ENCODE measurements at places on chromosomes 2 and 18. TPM values are rescaled to one million over a fixed set of nuclear protein-coding genes. Genes with fewer than 3 reads are reported as not detected.

The CYTIP gene
- 1.2 TPM for polyA plus RNA-seq

The ITPRIPL1 gene
- polyA plus RNA-seq, result 3.3 TPM

The CLHC1 gene
- 6.4 TPM for polyA plus RNA-seq

The CXCR4 gene
- polyA plus RNA-seq, result 29.5 TPM

The MAB21L4 gene
- not detected for polyA plus RNA-seq

The CAPG gene
- 48.5 TPM for polyA plus RNA-seq

The MYOM1 gene
- polyA plus RNA-seq, result 579 TPM

The CHST10 gene
- 16.4 TPM for polyA plus RNA-seq

The CNNM3 gene
- polyA plus RNA-seq, result 16.1 TPM

The ABCB11 gene
- 0.12 TPM for polyA plus RNA-seq

The SRD5A2 gene
- 0.02 TPM for polyA plus RNA-seq

The FEV gene
- 0.16 TPM for polyA plus RNA-seq

GRCh38 chr2:103135679-103136078 lies 373.8 kb downstream of the TMEM182 start:
- no peak for DNase-seq

- DNase-seq, result no peak
Measured at GRCh38 chr2:196391149-196391479, 219.7 kb upstream of the STK17B start.

DNA sequence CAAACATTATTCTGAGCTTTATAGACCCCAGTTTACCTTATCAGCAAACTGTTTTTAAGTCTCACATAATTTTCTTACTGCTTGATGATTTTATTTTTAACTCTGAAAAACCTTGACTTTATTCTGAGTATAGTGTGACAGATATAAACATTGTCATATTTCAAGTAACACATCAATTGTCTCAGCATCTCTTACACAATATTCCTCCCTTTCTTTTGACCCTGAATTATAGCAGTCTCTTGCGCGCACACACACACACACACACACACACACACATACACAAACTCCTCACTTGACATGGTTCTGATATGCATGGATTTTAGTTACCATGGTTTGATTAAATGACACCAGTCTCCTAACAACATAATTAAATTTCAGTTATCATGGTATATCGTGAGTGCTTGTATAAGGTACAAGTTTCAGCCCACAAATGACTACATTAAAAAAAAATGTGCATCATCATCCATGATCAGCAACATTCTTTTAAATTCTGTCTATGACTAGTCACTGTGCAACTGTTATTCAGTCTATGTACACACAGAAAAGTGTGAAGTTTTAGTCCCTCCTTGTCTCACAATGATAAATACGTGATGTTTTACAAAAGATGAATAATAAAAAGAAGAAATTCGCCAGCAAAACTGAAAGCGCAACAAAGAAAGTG lies 39.5 kb upstream of the TACR1 start:
- DNase-seq, result no peak

- DNase-seq, result no peak
Measured at GRCh38 chr2:207418419-207418818, 111.3 kb upstream of the CREB1 start.

DNA sequence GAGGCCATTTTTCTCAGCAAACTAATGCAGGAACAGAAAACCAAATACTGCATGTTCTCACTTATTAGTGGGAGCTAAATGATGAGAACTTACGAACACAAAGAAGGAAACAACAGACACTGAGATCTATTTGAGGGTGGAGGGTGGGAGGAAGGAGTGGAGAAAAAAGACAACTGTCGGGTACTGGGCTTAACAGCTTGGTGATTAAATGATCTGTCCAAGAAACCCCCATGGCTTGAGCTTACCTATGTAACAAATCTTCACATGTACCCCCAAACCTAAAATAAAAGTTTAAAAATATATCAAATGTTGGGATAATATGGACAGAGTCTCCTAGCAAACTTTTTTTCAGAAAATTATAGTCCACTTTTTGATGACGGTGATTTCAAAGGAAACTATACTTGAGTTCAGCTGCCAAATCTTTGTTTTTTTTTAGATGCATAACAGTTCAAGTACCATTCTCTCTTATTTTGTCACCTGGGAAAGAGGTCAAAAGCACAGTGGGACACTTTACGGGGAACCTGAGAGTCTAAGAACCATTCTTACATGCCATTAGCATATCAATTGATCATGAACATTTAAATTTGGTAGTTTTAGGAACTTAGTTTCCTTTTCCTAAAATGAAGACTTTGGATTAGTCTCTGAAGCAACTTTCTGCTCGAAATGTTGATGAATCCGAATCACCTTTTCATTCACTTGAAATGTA lies 835.0 kb downstream of the NRXN1 start:
- DNase-seq, result no peak

- DNase-seq, result peak; percentile 91
Measured at GRCh38 chr2:224983712-224984554, 58.3 kb downstream of the DOCK10 start.

DNA sequence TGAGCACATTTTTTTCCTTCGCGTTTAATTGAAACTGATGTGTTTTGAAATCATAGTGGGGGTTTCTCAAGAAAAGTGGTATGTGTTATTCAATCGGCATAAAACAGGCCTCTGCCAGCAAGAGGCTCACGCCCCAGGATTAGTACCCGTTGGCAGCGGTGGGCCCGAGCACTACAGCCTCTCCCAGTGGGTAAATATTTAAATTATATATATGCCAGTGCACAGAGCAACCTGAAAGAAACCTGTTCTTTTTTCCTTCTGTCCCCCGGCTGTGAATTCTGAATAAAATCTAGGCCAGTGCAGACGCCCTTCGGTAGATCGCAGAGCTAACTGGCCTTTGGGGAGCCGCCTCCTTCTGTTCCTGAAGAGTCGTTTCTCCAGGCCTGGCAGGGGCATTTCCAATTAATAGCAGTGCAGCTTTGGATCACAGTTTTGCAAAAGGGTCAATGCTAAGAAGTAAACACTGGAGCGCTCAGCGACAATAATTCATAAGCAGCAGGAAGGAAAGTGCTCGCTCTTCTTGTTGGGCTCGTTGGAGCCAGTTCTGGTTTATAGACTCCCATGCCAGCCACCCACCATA lies 202.8 kb upstream of the SALL3 start:
- DNase-seq, result no peak

DNA sequence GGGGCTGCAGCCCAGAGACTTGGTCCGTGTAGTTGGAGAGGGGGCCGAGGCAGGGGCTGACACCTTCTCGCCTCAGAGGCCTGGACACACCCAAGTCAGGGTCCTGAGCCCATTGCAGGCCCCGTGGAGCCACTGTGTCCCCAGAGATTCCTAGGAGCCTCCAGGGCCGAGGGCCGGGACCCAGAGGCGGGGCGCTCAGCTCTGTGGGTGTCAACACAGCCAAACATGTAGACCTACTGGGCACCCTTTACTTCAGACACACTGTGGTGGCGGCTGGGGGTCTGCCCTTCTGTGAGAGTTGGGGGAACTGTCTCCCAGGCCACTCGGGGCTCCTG lies 459 bp upstream of the ESPNL start:
- DNase-seq, result no peak

- DNase-seq, result no peak
Measured at GRCh38 chr2:190446750-190447516, 38.8 kb downstream of the MFSD6 start.

DNA sequence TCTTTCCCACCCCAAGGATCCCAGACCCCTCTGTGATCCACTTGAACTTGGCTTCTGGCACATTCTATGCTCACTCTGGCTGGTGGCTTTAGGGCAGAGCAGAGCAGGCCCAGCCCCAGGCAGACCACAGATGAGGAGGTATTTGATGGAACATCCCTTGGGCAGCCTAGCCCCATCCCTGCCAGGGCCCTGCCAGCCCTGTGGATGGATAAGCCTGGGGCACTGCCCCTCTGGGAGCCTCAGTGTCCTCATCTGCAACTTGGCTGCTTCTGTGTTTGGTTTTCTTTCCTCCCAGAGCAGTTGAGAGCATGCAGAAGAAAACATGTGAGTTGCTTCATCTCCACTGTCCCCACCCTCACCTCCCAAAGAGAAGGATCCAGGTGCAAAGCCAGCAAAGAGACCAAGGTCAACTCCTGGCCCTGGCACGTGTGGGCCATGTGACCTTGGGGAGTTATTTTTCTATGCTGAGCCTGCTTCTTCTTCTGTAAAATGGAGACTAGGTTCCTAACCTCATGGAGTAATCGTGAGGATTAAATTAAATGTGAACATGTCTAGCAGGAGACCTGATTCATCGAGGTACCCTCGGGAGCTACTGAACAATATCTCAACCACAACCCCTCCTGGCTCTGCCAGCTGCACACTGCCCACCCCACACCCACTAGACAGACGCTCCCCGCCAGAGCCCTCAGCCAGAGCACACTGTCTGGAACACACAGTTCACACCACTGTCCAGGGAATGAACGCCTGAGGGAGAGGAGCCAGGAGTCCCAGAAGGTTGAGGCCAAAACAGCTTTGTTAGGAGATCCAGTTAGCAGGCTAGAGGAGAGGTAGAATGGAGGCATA lies 14.6 kb upstream of the TNS1 start:
- DNase-seq, result no peak

- DNase-seq, result peak; percentile 95
Measured at GRCh38 chr2:180125245-180125962, 118.3 kb upstream of the CWC22 start.

GRCh38 chr2:88144914-88145497 lies 17.1 kb upstream of the FABP1 start:
- no peak for DNase-seq

GRCh38 chr2:152613235-152613634 lies 104.0 kb downstream of the PRPF40A start:
- DNase-seq, result no peak

GRCh38 chr2:170227507-170227947 lies 49.6 kb downstream of the MYO3B start:
- DNase-seq, result no peak

DNA sequence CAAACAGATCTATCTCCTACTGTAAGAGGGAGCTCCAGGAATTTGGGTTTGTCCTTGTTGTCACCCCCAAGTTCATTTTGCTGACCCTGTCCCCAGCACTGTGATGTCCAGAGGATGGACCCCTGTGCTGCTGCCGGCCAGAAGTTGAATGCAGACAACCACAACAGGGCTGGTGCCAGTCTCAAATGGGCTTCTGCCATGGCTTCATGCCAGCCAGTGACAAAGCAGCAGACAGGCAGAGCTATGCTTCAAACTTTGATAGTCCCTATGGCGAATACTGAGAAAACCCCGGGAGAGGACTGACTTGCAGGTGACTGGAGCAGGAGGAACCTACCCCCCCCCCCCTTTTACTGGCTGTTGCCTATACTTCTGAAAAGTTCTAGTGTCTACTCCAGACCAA lies 3.2 kb downstream of the SMAD7 start:
- DNase-seq, result peak; percentile 49

GRCh38 chr18:6557057-6557769 lies 142.5 kb upstream of the L3MBTL4 start:
- DNase-seq, result peak; percentile 59

DNA sequence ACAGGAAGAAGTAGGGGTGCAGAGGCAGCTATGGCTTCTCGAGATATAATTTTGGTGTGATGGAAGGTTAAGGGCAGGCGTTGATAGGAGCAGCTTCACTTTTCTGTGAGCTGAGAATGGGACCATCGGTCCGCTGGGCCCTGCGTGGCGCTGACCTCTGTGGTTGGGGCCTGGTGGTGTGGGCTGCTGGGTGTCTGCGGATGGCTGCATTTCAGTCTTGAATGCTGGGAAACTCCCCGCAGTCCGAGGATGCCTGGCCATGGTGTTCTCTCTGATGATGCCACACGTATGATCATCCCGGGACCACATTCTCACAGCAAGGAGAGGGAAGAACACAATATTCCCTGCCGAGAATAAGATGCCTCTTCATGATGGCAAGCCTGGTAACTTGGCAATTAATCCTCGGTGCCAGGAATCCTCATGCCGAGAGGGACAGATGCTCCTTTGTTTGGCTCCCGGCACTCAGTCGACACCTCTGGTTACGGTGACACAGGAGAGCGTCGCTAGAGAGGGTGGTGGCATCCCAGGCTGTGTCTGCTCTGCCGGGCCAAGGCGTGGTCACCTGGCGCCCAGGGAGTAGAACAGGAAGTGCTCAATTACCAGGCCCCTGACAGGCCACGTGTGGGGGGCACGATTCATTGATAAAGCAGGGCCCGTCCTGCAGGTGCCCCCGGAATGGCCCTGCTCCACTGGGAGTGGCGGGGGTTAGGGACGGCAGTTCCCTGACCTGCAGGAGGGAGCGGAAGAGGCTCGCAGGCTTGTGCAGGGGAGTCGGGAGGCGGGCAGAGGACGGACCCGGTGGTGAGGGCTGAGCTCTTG lies 119.4 kb upstream of the CTDP1 start:
- no peak for DNase-seq
